ENCODE measurements at places on chromosomes 5 and 9.

- no peak for DNase-seq
These were observed 638 bp downstream of the DIRAS2 start for GRCh38 chr9:90641884-90642487.

GRCh38 chr9:121763561-121764370 lies 112.3 kb downstream of the DAB2IP start:
- DNase-seq = no peak

- no peak for DNase-seq
These were observed 183.1 kb upstream of the S1PR3 start for GRCh38 chr9:88808019-88808656.

DNA sequence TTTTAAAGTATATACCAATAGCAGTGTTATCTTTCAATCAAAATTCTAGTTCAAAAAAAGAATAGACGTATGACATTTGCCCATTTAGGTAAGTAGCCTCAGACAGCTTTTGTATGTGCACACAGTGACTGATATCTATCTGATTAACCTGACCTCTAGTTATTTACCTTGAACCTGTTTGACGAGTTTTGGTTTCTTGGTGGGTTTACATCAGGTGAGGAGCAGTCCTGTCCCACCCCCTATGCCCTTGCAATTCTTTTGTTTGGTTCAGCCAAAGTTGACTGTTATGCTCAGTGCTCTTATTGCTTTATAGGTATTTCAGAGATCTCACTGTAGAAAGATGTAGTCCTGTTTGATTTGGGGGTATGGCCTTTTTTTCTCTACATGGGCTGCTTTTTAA lies 147.2 kb downstream of the ISOC1 start:
- DNase-seq = no peak

DNA sequence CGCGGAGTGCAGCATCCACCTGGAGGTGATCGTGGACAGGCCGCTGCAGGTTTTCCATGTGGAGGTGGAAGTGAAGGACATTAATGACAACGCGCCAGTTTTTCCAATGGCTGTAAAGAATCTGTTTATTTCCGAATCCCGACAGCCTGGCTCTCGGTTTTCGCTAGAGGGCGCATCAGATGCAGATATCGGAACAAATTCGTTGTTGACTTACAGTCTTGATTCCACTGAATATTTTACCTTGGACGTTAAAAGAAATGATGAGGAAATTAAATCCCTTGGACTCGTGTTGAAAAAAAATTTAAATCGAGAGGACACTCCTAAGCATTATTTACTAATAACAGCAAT lies 611 bp downstream of the PCDHA3 start:
- no peak for DNase-seq

DNA sequence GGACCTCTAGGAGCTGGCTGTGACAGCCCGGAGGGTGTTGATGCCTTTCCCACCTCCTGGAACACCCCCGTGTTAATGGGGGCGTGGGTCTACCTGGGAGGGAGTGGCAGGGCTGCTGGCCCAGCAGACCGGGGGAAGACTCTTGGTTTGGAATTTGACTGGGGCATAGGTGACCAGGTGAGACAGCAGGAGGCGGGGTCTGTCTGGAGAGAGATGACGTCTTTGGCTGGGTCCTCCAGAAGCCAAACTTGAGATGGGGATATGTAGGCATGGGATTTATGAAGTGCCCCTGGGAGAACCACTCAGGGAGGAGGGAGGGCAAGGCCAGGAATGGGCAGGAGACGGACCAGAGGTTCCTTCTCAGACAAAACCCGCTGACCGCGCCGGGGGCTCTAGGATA lies 42.6 kb downstream of the NEK6 start:
- DNase-seq = no peak

DNA sequence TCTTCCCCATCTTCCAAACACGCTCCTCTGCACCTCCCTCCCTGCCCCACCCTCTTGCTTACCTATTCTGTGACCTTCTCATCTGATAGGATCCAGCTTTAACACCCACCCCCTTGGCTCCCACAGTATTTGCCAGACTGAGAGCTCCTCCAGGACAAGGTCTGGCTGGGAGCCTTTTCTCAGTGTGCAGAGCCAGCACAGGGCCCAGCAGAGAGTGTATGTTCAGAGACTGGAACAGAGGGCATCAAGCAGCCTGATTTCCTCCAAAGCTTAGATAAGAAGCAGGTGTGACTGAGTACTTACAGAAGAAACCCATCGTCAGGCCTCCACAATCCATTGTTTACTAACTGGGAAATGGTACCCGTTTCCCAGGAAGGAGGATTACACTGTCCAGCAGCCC lies 26.6 kb downstream of the LHX6 start:
- no peak for DNase-seq

DNA sequence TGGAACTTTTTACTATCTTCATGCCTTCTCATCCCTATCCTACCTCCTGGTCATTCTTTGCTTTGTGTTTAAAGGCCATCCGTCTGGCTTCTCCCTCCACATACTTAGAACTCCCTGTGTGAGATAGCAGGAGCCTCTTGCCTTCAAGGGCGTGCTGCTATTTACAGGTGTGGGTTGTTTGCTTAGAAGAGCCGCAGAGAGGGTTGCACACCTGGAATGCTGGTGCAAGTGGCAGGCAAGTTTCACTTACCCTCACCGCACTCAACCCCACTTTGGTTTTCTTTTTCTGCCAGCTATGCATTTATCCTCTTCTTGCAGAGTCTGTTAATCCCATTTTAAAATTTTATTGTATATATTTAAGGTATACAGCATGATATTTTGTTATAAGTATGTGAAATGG lies 12.6 kb downstream of the SKP2 start:
- DNase-seq = no peak

DNA sequence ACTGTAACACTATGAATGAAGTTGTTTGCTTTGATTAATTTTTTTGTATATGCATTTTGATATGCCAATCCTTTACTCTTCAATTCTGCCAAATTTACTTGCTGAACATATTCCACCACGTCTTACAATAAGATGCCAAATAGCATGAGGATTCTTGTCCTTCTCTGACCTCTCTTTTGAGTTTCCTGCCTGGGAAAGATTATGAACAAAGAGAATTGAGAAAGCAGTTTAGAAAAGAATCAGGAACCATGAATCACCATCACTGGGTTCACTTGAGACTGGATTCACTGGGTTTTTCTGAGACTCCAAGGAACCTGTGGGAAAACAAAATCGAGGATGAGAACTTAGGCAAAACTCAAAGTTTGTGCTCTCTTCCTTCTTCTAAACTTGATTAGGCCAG lies 256.5 kb downstream of the CETN3 start:
- no peak for DNase-seq

DNA sequence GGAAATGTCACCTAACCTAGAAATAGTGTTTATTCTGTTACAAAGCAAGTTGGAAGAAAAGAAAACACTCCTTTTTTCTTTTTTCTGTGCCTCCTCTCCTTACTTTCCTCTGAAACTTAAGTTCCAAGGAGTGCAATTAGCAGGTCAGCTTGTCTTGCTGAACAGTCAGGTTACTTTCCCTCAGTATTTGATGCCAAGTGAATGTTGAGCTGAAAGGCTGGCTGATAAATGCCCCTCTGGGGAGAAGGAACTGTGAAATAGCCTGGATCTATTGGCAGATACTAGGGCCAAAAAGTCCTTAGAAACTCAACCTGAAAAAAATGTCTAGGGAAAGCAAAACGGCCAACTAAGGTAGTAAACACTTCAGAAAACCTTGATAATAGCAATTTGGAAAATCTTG lies 43.6 kb downstream of the GRIA1 start:
- DNase-seq = no peak

GRCh38 chr9:105369911-105370310 lies 77.9 kb upstream of the FSD1L start:
- no peak for DNase-seq

- DNase-seq = no peak
These were observed 30.5 kb downstream of the ANKRA2 start for GRCh38 chr5:73534971-73535370.

GRCh38 chr5:82560969-82561368 lies 282.8 kb upstream of the RPS23 start:
- no peak for DNase-seq

DNA sequence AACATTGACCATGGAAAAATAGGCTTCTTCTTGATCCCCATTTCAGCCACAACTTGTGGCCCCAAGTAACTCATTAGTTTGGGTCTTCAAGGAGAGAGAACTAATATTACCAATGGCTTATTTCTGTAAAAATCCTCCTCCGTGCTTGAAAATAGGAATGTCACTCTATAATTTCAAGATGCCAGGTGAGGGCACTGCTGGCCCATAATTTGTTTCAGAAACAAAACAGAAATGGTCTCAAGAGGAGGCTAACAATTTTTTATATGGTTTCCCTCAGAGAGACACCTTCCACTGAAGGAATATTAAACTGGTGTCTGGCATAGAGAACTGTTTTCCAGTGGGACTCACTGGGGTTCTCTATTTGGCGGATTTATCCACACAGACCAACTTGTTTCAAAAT lies 437.0 kb upstream of the TRPC7 start:
- no peak for DNase-seq

DNA sequence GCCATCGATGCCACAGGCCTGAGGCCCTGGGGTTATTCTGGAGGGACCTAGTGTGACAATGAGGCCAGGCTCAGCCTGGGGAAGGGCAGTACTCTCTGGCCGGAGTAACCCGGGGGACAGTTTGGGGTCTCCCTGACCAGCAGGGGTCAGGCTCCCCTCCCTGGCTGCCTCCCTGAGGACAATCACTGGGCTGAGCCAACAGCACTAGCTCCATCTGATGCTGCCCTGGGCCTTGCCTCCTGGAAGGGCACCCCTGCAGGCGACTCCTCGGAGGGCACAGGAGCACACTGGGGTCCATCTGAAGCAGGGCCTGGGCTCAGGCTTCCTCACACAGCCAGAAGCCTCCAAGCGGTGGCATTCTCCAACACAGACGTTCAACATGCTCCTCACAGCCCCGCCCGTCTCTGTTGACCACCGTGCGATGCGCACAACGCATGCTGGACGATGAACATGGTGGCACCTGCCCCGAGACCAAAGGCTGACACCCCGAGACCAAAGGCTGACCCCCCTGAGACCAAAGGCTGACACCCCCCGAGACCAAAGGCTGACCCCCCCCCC lies 68.3 kb downstream of the ADAMTS2 start:
- no peak for DNase-seq

GRCh38 chr5:170693701-170694100 lies 89.8 kb upstream of the GABRP start:
- DNase-seq = no peak

DNA sequence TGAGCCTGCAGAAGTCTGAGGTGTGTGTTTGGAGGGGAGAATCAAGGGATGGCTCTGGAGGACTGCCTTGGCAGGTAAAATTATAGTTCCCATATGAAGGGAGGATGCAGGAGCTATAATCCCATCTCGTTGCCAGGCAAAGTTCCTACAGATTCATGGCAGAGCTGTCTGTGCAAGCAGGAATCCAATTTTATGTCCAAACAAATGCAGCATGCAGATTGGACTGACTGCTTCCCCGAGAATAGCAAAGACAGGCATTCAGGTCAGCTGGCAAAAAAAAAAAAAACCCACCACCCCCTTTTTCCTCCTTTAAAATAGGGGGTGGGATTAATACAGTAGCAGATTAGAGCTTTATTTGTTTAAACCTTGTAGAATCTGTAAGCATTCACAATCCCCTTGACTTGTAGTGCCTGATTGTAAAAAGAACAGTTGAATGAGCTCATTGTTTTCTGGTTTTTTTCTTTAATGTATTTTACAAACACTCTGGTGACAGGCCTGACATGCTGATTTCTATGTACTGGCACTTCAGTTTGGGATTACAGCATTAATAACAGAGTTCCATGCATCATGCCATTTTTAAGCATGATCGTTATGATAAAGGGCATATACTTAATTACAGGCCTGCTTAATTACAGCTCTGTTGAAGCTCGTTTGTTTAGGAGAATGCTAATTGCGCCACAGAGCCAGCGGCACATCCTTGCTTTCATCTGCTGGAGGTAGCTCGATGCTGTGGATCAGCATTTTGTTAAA lies 141.4 kb upstream of the LMX1B start:
- DNase-seq = no peak

DNA sequence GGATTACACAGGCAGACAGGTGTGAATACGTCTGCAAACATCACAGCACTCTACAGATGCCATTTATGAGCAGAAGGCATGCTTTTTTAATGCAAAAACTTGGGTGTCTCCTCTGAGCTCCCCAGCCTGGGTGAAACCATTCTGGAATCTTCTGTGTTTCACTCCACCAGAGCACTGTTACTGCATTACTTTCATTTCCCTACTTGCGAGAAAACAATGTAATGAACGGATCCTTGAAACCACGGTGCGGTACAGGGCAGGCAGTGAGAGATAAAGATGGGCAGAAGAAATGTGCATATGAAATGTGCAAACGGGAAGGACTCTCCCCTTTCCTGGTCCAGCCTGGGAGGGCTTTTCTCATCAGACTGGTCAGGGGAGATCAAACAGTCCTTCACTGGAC lies 584.3 kb upstream of the KLF4 start:
- no peak for DNase-seq

- DNase-seq = no peak
These were observed 63.6 kb downstream of the INIP start for GRCh38 chr9:112654282-112654681.

DNA sequence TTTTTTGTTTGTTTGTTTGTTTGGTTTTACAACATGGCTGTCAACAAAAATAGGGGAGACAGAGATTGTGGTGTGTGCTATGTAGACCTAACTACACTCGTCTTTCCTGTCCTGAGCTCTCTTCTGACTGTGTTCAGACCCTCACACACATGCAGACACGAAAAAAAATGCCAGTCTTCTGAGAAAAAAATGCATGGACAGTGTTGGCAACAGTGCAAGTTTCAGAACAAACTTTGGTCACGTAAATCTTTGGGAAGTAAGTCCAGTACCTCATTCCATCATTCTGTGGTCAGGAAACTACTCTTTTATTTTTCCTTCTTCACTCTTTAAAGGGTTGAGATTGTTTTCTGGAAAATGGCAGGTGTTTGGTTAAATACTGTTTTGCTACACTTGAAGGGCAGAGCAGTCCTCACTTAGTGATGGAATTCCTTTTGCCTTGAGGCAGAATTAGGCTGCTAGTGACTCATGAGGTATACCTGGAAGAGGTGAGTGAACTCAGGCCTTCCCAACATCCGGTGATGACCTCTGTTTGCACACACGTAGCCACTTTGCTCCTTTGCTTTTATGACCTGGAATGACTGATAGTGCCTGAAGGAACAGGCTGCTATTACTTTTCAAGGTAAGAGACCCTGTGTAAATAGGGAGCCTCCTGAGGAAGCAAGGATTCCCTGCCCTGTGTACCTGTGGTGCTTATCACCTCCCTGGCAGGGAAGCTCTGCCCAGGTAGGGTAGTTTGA lies 81.6 kb upstream of the TNFAIP8 start:
- DNase-seq = peak; percentile 44
